ENCODE measurements at places on chromosomes 2 and 18. TPM values are rescaled to one million over a fixed set of nuclear protein-coding genes. Genes with fewer than 3 reads are reported as not detected.

DNA sequence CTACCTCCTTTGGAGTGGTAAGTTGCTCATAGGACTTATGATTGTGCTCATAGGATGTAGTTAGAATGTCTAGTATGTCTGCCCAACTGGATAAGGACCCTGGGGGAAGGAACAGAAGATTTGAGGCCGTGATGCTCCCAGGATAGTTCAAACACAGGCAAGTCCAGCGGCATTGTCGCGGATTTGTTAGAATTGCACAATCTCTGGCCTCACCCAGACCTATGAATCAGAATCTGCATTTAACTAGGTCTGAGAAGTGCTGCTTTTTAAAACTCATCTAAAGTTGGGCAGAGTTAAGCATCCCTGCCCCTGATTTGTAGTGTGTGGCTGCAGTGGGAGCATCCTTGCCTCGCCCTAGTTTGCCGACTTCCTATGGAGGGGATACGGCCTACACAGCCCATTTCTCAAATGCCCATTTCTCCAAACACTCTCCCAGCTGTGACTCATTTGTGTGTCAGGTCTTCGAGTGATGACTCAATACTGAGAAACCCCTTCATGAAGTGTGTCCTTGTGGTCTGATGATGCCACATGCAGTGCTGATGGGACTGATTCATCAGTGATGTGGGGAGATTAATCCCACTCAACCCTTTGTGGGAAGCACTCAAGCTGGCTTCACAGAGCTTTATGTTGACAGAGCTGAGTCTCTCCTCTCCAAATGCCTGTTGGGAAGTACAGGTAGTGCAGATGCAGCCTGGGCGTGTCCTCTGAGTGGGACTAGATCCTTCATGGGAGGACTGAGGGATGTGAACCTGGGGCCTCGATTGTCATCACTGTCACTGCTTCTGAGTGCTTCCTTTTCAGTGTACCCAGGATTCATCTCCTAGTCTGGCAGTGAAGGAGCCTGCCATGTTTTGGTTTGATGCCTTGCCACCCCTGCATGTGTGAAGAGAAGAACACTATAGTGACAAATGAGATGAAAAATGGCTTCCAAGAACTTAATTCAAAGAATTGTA, 18.7 kb downstream of the SMIM21 start:
- no peak for DNase-seq

GRCh38 chr18:36564841-36565240, 264.0 kb downstream of the TPGS2 start:
- DNase-seq: no peak

GRCh38 chr2:28689771-28690170, 61.9 kb upstream of the PPP1CB start:
- no peak for DNase-seq

- DNase-seq: no peak
These were observed 944.3 kb downstream of the SOCS6 start for GRCh38 chr18:71233177-71233576.

KLHL41 gene
- 1.8 TPM for total RNA-seq

SLC5A7 gene
- total RNA-seq: 0.88 TPM

LYG2 gene
- not detected for total RNA-seq

DNA sequence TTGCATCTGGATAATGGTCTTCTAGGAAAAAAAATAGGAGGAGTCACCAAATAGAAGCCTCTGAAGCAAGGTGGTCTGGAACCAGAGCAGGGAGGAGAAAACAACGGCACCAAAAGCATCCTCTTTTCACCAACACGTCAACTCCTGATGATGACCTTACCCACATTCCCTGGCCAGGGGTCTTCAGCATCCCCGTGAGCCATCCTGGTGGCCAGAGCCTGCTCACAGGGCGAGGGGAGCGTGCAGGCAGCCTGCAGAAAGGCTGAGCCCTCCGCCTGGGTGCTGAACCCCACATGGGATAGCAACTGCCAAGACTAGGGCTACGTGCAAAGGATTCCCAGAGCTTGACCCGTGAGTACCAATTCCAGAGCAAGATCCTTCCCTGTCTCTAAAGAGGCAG, 191.0 kb downstream of the NDUFA10 start:
- no peak for DNase-seq

CFC1B gene
- total RNA-seq: not detected

- no peak for DNase-seq
These were observed 604 bp downstream of the RALBP1 start for GRCh38 chr18:9475643-9476591.

DNMT3A gene
- 31.4 TPM for total RNA-seq

SGPP2 gene
- 89.8 TPM for total RNA-seq

GRCh38 chr2:24918326-24919036, 1.6 kb downstream of the ADCY3 start:
- DNase-seq: no peak

DNA sequence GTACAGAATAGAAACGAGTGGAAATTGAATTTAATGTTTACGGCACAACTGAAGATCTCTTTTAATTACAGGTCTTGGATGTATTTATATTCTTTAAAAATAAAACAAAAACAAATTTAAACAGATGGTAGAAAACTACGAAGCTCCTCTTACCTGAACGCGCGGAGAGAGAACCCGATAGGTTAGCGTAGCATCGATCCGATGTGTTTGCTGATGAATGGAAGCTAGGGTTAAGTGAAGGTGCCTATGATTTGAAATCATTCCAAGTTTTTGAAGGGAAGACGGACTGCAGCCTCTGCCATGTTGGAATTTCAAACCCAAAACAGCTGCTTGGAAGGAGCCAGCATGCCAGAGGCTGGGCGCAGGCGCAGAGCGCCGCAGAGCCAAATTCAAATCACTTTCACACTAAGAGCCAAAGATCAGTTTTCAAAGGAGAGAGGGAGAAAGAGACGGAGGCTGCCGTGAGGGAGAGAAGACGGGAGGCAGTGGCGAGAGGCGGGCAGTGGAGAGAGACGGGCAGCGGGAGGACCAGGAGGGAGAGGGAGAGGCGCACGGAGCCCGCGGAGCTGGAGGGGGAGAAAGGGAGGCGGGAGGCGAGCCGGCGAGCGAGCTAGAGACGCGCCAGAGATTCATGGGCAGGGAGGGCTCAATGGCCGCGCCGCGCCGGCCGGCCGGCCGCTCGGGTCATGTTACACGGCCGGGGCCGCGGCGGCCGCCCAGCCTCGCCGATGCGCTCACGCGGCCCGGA, at the start of gene FIGN:
TSS of gene FIGN (minus strand) at position 324 of the 748 bp plus-strand sequence. CDS start 1,081 bp downstream, outside the sequence.
- peak; percentile 93 for DNase-seq

DNA sequence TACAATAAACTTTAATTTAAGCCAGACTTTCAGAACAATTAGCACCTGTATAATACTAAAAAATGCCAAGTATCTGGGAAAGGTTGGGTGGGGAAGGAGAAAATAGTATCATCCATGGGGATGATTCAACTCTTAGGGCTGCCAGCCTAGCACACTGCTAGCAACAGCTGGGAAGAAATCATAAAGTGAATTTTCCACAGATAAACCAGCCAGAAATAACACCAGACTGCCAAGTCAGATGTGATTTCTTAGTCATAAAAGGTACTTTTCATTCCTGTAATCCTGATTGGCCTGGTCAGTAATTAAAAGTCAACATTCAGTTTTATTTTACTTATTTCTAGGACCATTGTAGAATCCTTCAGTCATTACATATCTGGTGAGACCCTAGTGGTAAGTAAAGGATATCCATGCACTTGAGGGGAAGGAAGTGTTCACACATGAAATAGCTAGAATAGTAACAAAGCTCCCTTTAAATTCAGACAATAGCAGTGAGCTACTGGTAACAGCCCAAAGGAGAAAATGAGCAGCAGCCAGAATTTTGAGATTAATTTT, 59.4 kb downstream of the LIMS1 start:
- DNase-seq: no peak

SCN1A gene
- not detected for total RNA-seq

- DNase-seq: no peak
These were observed 409.0 kb downstream of the LPIN1 start for GRCh38 chr2:12155303-12156051.

DNA sequence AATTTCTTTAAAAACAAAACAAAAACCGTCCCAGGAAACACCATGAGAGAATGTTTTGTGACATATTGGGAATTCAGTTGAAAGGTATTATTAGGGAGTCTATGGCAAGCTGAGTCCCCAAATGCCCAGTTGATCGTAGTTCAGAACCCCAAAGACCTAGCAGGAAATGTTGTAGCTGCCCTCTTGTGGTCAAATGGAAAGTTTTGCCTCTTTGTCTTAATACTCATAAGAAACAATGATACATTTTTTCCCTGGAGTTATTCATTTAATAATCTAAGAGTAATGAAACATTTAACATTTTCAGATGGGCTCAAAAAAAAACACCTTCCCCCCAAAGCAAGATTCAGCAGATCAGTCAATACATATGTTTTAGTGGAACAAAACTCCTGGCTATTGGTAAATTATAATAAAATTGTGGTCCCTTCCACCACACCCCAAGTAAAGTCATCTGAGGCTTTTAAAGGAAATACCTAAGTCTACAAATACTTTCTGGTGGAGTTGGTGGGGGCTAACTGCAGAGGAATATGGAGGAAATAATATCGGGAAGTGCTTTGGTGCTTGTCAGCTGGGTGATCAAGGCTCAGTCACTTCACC, 37.8 kb upstream of the EFEMP1 start:
- DNase-seq: no peak

OXER1 gene
- total RNA-seq: 2.5 TPM

CHMP1B gene
- total RNA-seq: 47.4 TPM

- no peak for DNase-seq
These were observed 65.7 kb upstream of the NCKAP5 start for GRCh38 chr2:133633881-133634409.

SRD5A2 gene
- 0.22 TPM for total RNA-seq

DNA sequence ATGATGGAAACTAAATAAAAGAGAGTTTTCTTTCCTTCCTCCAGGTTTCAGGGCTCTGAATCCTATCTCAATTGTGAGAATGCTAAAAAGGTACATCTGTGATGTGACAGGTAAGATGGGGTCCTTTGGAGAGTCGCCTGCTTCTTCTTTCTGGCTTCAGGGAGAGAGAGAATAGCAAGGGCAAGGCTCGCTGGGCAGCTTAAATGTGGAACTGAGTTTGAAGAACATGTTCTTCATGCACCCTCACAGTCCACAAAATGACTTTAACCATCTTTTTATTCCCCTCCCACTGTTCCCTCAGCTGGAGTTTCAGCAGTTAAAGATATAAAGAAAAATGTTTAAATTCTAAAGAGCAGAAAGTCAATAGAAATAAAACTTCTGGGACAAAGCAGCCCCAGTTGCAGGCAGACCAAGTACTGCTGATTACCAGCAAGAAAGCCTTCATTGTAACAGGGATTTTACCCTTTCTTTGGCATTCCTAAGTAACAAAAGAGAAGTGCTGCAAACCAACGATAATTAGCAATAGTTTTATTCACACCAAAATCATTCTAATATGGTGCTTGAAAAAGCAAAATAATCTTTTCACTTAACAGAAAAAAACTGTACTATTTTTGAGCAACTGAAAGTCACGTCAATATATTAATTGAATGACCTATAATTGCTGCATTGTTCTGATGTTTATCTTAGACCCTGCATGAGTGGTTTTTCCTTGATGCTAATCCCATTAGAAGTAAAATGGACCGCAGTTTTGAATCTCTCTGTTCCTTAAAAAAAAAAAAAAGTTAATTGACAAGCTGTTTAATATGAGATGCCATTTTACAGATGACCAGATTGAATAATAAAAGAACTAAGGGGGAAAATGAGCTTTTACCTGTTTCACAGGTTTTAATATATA, 61.5 kb downstream of the LRP2 start:
- no peak for DNase-seq

DNA sequence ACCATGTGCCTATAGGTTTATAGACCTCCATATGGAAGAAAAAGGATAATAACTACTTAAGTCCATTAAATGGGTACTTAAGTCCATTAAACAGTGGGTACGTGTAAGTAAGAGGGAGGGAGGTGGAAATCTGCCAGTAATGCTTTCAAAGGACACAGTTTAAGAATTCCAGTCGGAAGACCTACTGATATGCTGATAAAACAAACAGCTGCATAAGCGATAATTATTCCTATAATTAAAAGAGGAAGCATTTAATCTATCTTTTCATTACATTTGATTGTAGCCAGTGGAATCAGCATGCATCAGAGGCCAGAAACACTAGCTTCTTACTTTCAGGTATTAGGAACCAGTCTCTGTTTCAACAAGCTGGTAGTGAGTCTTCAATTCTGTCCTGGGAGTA, 96.4 kb upstream of the DDX18 start:
- DNase-seq: no peak

DNA sequence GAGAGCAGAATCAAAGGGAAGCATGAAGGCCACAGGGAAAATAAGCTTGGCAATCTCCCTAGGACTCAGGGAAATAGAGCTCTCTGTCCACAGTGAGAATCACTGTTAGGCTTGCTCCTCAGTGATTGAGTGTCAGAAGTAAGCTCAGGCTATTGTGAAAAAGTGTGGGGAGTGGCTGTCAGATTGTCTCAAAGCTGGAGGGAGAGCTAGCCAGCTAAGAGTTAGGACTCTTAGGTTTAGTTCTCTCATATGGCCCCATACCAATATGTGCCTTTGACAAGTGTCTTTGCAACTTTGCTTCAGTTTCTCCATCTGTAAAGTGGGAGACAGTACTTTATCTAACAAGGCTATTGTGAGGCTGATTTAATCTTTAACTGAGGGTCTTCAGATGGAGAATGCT, 17.2 kb downstream of the EIF4E2 start:
- no peak for DNase-seq

DSG1 gene
- total RNA-seq: not detected

DNA sequence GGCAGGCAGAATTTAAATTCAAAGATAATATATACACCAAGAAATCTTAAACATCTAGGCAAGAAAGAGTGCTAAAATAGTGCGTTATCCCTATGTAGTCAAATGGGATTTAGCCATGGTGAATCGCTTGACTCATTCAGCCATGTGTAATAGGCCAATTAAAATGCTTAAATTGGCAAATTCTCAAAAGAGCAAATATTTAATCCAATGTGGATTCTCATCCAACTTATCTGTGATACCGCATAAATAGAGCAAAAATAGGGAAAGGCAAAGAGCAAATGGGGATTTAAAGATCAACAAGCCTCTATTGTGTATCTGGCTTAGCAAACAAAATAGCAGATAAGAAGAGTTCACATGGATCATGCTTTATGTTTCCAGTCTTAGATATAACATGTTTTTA, 123.2 kb upstream of the RPRM start:
- DNase-seq: no peak

DNA sequence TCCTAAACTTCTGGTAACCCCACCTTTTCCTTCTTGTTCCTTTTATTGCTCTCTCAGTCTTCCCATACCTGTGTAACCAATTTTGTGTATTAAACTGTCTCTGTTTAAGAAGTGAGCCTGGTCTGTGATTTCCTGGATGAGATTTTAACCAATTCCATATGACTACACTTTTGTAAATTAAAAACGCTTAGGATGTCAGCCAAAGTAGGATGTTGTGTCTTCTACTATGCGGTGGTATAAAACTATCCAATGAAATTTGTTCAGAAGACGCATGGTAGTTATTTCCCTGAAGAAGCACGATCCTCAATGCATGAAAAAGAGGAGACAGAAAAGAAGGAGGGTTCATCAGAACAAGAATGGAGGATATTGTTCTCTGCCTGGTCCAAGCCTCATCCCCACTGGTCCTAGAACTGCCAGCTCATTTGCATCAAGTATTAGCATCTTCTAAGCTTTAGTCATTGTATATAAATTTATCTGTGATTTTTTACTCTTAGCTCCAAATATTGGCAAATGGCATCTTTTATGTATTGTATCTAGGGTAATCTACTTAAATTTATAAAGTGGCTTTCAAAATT, 127.4 kb downstream of the TGIF1 start:
- no peak for DNase-seq

Measured in kidney (tissue), 22 donors.